ENCODE measurements at places on chromosomes 12 and 14.

DNA sequence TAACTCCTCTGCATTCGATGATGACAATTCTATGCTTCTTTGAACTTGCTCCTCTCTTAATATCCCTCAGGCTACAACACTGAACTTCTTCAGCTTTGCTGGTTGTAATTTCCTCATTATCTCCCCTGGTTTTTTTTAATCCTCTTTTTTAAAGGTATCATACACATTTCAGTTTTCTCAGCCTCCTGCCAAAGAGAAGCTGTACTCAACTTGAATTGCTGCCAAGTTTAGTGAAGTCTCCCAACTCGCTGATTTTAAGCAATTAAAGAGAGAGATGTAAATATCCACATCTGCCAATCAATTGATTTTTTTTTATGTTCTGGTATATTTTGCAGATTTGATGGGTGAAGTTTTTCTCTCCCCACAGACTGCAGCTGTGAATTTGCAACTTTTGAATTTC, 817.8 kb downstream of the GALC start:
- no peak for DNase-seq

- no peak for DNase-seq
Measured at GRCh38 chr12:1226951-1227350, 235.9 kb downstream of the ERC1 start.

- no peak for DNase-seq
Measured at GRCh38 chr14:38989922-38990546, 113.0 kb downstream of the SEC23A start.

DNA sequence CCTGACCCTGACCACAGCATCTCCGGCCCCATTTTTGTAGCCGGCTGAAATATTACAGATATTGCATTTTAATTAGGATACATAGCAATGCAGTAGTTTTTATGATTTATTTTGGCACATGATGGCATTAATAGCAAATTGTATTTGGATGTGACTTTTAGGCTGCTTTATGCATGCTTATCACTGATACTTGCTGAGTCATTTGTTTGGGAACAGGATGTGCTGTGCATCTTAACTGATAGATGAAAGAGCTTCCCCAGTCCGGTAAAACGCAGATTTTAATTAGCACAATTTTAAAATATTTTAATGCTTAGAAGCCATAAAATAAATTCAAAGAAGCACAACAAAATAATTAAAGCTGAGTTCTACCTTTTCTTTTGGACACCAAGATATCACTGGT, 90.7 kb downstream of the OTOGL start:
- DNase-seq, result no peak

GRCh38 chr12:115267464-115267863, 583.5 kb upstream of the TBX3 start:
- DNase-seq, result no peak

GRCh38 chr14:67441256-67441655, 29.3 kb upstream of the PLEK2 start:
- no peak for DNase-seq

- no peak for DNase-seq
Measured at GRCh38 chr14:31229638-31230572, 22.3 kb upstream of the HECTD1 start.

DNA sequence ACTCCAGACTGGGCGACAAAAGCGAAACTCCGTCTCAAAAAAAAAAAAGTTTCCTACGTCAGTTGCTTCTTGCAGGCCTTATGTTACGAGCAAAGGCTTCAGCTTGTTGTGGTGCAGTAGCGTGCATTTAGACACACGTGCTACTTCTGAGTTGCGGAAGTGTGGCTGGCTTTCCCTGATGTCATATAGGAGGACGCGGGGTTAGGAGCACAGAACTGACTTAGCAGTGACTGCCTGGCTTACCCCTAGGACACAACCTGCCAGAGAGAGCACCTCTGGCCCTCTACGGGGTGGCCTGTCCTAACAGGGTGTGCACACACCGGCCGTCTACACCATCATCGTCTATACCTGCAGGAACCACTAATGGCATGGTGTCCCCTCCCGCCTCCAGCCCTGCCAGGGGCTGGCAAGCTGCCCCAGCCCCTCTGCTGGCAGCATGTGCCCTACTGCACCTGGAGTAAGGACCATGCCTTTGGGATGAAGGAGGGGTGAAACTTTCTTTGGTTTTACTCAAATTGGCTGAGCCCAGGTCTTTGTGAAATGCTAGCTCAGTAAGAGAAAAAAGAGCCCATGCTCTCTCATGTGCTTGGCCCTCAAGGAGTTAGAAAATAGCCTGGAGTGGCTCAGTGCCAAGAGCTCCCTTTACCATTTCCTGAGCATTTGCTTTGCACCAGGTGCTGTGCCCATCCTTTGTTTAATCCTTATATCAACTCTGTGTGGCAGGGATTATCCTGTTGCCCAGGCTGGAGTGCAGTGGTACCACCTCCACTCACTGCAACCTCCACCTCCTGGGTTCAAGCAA, 1.7 kb upstream of the GPR68 start:
- no peak for DNase-seq

- DNase-seq, result no peak
Measured at GRCh38 chr14:74480046-74480445, 13.1 kb downstream of the NPC2 start.

DNA sequence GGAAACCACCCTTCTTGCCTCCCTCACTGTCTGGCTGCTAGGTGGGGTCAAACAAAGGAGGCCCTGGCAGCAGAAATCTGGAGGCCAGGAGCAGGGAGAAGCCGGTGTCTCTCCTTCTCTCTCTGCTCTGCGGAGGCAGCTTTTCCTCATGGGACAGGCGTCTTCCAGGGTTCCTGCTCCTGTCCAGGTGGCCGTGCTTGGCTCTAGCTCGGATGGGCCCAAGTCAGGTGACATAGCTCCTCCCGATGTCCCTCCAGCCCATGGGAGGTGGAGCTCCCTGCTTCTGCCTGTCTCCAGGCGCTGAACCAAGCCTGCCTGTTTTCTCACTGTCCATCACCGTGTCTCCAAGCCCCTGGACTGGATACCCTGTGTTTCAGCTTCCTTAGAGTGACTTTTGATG, 30.5 kb upstream of the FZD10 start:
- DNase-seq, result no peak

DNA sequence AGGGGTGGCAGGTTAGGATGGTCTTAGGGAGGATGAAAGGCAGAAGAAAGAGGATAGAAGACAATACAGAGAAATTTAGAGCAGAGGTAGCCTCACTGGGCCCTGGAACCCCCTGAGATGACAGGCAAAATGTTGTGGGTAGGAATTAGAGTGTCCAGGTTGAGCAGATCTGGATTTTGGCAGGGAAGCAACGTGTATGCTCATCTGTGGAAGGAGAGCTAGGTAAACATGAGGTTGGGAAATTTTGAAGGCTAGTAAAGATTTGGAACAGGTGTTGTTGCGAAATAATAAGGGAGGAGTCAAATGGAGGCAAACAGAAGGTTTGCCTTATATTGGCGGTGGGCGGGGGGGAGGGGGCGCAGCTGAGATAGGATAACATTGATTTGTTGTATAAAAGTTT, 5.3 kb downstream of the HSD17B6 start:
- DNase-seq, result no peak

GRCh38 chr14:101796479-101796878, 35.0 kb downstream of the PPP2R5C start:
- DNase-seq, result no peak

DNA sequence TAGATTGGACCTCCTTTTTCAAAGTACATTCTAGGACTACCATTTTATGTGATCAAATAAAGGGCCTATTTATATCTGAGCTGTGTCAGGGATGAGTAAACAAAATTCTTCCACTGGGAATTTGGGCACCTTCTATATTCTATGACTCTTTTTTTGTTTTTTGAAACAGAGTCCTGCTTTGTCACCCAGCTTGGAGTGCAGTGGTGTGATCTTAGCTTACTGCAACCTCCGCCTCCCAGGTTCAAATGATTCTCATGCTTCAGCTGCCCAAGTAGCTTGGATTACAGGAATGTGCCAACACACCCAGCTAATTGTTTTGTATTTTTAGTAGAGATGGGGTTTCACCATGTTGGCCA, 64.8 kb downstream of the DRAM1 start:
- DNase-seq, result no peak

DNA sequence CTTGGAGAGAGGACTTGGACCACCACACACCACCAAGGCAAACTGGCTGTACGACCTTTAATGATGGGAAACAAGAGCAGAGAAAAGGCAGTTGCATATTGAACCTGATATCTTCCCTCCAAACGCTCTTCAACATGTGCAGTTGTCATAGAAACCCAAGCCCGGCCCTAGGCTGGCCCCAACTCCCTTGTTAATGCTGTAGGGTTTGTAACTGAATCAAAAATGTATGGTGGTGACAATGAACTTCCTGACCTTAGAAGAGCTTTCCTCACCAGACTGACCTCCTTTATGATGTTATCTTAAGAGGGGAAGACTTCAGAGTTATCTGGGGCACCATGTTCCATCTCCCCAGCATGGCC, 12.3 kb downstream of the APOLD1 start:
- DNase-seq, result no peak

DNA sequence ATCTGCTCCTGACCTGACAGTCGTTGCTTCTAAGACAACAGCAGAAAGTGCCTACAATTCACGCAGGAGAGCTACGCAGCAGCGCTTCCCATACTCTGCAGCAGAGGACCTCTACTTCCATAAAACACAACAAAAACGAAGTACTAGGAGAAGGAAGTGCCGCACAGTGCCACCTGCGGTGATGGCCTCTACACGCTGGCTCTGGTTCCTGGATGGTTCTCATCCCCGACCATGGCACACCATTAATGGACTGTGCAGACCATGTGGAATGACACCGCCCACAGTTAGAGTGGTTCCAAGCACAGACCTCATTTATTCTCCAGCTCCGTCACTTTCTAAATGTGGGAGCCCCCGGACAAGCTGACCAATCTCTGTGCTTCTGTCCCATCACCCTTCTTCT, 28.3 kb downstream of the TPCN1 start:
- DNase-seq, result peak; percentile 52

DNA sequence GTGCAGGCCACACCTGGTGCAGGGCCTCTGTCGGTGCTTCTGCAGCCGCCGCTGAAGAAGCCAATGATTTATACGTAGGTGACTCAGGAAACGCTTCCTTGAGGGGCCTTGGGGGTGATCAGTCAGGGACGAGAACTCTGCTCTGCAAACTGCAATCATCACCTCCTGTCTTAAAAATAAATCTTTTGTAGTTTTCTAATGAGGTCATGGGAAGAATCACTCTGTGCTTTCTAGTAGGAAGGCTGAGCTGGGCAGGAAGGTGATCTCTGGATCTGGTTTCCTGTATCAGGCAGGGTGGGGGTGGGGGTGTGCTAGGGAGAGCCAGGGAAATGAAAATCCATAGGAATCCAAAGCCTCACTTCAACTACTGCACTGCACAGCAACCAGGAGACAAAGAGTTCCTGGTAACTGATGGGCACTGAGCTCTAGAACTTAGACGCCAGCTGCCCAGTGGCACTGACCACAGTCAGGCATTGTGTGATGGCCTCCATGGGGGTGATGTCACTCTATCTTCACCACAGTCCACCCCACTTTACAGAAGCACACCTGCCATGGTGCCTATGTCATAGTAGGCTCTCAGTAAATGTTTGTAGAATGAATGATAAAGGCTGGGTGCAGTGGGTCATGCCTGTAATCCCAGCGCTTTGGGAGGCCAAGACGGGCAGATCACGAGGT, 292.4 kb upstream of the PWP1 start:
- DNase-seq, result no peak

DNA sequence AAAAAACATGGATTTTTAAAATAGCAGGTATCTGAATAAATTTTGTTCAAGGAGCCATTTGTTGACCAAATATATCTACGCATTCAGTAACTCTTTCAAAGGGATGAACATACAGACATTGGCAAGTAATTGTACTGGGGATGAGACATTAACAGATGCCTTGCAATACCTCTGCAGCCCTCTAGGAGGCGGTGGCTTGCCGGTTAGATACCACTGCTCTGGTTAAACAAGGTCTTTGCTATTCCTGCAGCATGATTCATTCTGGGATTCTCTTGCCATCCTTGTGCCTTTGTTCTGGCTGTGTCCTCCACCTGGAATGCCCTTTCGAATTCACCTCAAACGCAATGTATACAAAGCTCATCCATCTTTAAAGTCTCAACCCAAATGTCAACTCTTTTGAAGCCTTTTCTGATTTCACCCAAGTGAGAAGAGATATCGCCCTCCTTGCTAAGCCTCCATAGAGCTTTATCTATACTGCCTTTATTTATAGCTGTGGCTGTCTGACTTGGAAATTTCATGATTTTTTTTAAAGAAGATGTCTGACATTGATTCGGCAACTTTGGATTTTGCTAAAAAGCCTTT, 131.0 kb upstream of the SRRM4 start:
- peak; percentile 3 for DNase-seq

DNA sequence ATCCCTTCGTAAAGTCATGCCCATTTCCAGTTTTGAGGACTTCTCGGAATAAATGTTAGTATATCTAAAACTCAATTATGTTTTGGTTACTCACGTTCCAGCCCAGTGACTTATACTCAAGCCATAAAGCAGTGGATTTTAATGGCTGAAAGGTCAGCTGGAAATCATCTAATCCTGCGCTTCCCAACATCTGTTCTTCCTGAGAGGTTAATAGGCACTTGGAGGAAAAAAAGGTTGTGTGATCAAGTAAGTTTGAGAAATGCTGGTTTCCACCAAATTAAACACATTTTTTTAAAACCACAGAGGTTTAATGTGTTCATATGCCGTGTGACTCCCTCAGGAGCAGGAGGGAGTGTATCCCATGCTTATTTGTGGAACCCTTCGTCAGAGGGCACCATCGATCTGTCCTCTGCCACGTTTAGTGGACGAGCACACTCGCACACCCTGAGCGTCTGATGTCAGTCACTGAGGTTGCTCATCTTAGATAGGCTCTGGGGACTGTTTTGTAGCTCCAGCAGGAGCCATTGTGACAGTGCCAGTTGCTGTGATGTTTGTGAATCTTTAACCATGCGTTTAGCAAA, 41.4 kb downstream of the FBXL14 start:
- no peak for DNase-seq

DNA sequence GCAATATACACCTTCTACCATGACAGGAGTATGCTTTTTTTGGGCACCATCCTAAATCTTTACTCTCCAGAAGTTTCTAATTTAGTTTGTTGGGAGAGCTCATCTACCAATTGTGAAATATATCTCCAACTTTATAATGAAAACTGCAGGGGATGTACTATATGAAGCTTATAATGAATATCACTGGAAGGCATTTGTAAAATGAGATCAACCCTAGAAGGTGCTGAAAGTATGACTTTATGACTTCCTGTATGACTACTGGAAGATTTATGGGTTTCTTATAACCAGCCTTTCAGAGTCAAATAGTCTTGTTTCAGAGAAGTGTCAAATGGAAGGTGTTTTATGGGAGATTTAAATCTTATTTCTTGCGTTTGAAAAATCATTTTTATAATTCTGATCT, 122.9 kb downstream of the MYRFL start:
- DNase-seq, result no peak

- DNase-seq, result no peak
Measured at GRCh38 chr12:59010118-59010517, 89.8 kb upstream of the LRIG3 start.

GRCh38 chr14:100473249-100473648, 114.0 kb downstream of the BEGAIN start:
- DNase-seq, result no peak

GRCh38 chr14:101548710-101549109, 12.6 kb upstream of the DIO3 start:
- no peak for DNase-seq

- DNase-seq, result no peak
Measured at GRCh38 chr12:43102546-43103264, 449.3 kb downstream of the ADAMTS20 start.

- no peak for DNase-seq
Measured at GRCh38 chr12:38384816-38385378, 68.3 kb downstream of the ALG10B start.

GRCh38 chr14:65359503-65359902, 53.0 kb upstream of the FUT8 start:
- DNase-seq, result no peak

All from cerebellar cortex (tissue), 1 donor.